Caudate nucleus (tissue), 63 donors: ENCODE measurements at places on chromosomes 11 and 22.
A peak's percentile ranks its signal among the peaks of the same experiment; 100 is the strongest.

- DNase-seq, result peak; percentile 9
Observed at GRCh38 chr22:36155702-36156101, 4.9 kb downstream of the APOL3 start.

DNA sequence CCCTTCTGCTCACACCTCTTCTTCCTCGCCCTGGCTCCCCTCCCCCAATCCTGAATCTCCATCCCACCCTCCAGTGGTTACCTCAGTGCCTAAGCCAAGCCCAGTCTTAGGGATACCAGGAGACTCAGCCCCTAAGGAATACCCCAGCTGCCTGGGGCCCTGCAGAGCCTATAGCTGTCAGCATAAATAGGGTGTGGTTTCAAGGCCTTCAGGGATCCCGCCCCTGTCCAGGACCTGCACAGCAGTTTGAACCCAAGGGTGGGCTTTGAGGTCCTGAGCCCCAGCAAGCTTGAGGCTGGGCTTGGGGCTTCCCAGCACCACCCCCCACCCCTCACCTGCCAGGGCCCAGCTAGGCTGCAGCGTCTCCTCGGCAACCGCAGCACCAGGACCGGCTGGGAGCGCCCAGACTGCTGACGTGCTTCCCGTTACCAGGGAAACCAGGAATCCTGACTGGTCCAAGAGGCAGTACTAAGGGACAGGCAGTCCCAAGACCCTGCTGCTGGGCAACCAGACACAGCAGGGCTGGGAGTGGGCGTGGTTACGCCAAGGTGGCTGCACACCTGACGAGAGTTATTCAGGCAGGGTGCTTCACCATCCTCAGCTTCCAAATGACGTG lies 13.7 kb downstream of the APBB1 start:
- DNase-seq, result peak; percentile 22

GRCh38 chr11:78074756-78075155 lies 4.9 kb downstream of the NDUFC2 start:
- no peak for DNase-seq

GRCh38 chr22:17358415-17358814 lies 10.8 kb upstream of the CECR2 start:
- no peak for DNase-seq

GRCh38 chr11:60899046-60899936 lies 7.1 kb downstream of the PRPF19 start:
- DNase-seq, result no peak

- DNase-seq, result no peak
Observed at GRCh38 chr22:24543679-24544243, 11.2 kb downstream of the GUCD1 start.

DNA sequence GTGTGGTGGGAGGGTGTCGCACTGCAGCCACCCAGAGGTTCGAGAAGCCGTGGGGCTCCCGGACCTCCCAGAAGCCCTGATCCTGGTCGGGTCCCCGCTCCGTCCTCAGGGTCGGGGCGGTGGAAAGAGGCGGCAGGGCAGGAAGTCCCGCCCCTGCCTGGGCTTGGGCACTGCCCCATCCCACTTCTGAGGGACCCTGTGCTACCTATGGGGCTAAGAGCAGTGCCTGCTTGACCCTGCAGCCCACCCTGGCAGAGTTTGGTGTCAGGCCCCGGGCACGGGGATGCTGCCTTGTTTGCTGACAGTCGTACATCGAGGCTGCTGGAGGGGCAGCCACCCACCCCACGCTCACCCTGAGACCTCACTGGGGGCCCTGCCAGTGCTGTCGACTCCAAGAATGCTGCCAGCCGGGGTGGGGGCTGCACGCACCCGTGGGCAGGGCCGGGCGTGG lies 19.4 kb downstream of the RNH1 start:
- DNase-seq, result no peak

GRCh38 chr11:123430721-123431497 lies 840 bp downstream of the GRAMD1B start:
- no peak for DNase-seq

DNA sequence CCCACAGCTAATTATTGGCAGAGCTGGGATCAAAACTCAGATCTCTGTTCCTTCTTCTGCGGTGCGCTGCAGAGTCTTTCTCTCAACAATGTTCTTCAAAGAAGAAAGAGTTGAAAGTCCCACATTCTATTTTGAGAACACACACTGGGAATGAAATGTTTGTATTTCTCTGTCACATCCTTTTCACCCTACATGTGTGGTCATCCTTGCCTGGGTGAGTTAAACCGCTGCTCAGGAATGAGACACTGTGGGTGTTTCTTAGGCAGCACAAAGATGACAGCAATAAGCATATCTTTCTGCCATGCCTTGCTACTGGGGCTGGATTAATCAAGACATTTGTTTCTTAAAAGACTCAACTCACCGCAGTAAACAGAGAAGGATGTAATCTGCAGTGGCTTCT lies 222.6 kb downstream of the LARGE1 start:
- DNase-seq, result no peak

GRCh38 chr22:32232191-32232830 lies 22.8 kb downstream of the SLC5A4 start:
- DNase-seq, result no peak

GRCh38 chr11:11620173-11620920 lies 1.5 kb downstream of the GALNT18 start:
- no peak for DNase-seq

DNA sequence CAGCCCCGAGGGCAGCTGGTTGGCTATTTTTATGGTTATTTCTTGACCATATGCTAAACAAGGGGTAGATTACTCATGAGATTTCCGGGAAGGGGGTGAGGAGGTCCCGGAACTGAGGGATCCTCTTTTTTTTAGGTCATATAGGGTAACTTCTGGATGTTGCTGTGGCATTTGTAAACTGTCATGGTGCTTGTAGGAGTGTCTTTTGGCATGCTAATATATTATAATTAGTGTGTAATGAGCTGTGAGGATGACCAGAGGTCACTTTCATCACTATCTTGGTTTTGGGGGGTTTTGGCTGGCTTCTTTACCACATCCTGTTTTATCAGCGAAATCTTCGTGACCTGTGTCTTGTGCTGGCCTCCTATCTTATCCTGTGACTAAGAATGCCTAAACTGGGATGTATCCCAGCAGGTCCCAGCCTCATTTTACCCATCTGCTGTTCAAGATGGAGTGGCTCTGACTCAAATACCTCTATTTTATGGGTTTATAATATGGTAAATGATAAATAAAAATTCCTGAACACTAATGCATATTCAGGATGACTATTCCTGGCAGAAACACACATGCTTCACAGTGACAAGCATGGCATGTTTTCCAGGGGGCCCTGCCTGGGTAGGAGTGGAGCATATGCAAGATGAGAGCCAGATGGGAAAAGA lies 11.2 kb downstream of the KREMEN1 start:
- DNase-seq, result no peak
